ENCODE measurements at places on chromosomes 1 and 21.
A peak's percentile ranks its signal among the peaks of the same experiment; 100 is the strongest.

DNA sequence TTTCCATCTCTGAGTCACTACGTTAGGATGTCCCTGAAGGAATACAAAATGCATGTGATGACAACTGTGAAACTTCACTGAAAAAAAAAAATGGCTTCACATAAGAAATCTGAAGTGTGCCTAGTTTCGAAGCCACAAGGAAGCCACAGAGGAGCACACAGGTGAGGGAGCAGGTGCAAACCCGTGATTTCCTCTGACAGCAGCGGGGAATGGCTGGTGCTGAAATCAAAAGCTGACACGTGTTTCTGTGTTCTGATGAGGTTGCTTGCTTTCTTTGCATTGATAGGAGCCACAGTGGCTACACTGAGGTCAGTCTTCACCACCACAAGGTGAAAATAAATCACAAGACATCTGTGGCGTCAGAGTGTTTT lies 105.7 kb upstream of the TLR5 start:
- peaks cover 34% of the 10 kb centered on the region for H3K4me1 ChIP-seq
- H3K27me3 ChIP-seq = no peaks in the 10 kb centered on the region
- peak overlapping the region; percentile 58 for H3K27ac ChIP-seq

- H3K4me1 ChIP-seq = no peaks in the 10 kb centered on the region
- H3K4me3 ChIP-seq = no peak overlapping the region
- H3K27me3 ChIP-seq = no peaks in the 10 kb centered on the region
- no peaks in the 10 kb centered on the region for H3K36me3 ChIP-seq
These were observed 4.7 kb upstream of the VASH2 start for GRCh38 chr1:212945463-212946160.

GRCh38 chr1:115718011-115718754 lies 50.3 kb downstream of the CASQ2 start:
- H3K4me1 ChIP-seq = no peaks in the 10 kb centered on the region
- H3K27ac ChIP-seq = no peak overlapping the region
- no peak for DNase-seq
- H3K4me3 ChIP-seq = no peak overlapping the region

GRCh38 chr1:204307334-204307883 lies 52.3 kb downstream of the PLEKHA6 start:
- no peak for DNase-seq
- no peaks in the 10 kb centered on the region for H3K27me3 ChIP-seq
- H3K4me3 ChIP-seq = no peak overlapping the region

- H3K4me3 ChIP-seq = no peak overlapping the region
- H3K36me3 ChIP-seq = no peaks in the 10 kb centered on the region
- H3K4me1 ChIP-seq = no peaks in the 10 kb centered on the region
- no peak for DNase-seq
- no peak overlapping the region for H3K27ac ChIP-seq
These were observed 71.8 kb downstream of the DISP3 start for GRCh38 chr1:11550664-11551283.

DNA sequence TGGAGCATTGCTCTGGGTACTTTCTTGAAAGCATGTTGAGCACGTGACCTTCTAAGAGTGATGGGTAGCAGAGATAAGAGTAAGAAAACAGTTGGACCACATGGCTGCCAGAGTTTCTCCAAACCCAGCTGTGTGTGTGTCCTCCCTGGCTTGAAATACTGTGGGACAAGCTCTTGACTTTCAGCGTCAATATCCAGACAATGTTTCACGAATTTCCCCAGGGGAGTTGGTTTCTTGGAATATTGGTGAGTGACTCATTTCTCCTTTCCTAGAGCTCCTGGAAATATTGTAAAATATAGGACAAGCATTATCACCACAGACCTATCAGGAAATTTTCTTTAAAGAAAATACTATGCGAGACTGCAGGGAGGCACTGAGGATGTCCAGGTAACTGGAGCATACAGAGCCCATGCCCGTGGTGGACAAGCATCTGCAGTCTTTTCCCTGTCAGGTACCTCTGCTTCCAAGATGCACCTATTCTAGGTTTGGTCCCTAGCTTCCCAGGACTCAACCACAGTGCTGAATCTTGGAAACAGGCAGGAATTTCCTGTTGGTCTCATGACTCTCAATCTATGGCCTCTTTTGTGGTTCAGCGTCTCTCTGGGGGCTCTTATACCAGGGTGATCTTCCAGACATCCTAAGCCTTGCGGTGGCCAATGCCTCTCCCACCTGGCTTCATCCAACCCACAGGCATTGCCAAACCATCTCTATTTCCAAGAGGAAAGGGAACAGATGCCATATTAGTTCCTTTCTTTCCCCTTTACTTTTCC lies 67.4 kb downstream of the KCNJ6 start:
- H3K27me3 ChIP-seq = no peaks in the 10 kb centered on the region
- H3K4me3 ChIP-seq = no peak overlapping the region

- H3K4me3 ChIP-seq = no peak overlapping the region
- H3K4me1 ChIP-seq = no peaks in the 10 kb centered on the region
- H3K36me3 ChIP-seq = no peaks in the 10 kb centered on the region
These were observed 60.6 kb downstream of the RGS2 start for GRCh38 chr1:192869308-192869940.

DNA sequence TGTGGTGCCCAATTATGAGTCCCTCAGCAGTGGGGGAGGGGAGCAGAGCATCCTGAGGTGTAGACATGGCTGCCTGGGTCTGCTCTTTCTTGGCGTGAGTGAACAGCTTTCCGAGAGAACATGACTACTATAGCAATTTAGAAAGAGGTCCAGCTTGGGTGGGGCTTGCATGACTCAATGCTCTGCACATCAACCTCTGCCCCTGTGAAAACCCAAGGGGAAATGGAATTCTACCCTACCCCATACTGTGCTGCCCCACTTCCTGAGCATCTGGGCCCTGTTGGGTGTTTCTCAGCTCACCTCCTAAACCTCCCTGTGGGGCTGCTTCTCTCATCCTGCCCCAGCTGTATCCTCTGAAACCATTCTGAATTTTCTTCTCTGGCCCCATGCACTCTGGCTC lies 8.2 kb upstream of the AZIN2 start:
- DNase-seq = no peak
- no peaks in the 10 kb centered on the region for H3K36me3 ChIP-seq
- H3K27me3 ChIP-seq = no peaks in the 10 kb centered on the region
- H3K27ac ChIP-seq = no peak overlapping the region
- no peaks in the 10 kb centered on the region for H3K4me1 ChIP-seq
- H3K4me3 ChIP-seq = no peak overlapping the region

DNA sequence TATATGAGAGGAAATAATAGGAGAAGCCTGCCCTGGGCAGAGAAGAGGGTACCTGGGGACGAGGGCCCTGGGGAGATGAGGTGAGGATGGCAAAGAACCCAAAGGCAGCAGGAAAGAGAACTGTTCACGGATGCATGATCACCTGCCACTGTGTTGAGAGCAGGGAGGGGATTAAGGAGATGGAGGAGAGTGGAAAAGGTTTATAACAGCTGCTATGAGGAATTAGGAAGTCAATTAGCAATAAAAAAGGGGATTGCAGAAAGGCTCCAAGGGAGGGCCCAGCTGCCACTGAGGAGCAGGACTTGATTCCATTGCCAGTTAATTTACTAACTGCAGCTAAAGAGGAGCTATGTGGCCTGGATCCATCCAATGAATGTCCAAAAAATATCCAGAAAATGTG lies 61.1 kb downstream of the GFI1 start:
- no peaks in the 10 kb centered on the region for H3K36me3 ChIP-seq
- no peaks in the 10 kb centered on the region for H3K27me3 ChIP-seq
- H3K4me3 ChIP-seq = no peak overlapping the region
- no peak overlapping the region for H3K27ac ChIP-seq
- DNase-seq = no peak

DNA sequence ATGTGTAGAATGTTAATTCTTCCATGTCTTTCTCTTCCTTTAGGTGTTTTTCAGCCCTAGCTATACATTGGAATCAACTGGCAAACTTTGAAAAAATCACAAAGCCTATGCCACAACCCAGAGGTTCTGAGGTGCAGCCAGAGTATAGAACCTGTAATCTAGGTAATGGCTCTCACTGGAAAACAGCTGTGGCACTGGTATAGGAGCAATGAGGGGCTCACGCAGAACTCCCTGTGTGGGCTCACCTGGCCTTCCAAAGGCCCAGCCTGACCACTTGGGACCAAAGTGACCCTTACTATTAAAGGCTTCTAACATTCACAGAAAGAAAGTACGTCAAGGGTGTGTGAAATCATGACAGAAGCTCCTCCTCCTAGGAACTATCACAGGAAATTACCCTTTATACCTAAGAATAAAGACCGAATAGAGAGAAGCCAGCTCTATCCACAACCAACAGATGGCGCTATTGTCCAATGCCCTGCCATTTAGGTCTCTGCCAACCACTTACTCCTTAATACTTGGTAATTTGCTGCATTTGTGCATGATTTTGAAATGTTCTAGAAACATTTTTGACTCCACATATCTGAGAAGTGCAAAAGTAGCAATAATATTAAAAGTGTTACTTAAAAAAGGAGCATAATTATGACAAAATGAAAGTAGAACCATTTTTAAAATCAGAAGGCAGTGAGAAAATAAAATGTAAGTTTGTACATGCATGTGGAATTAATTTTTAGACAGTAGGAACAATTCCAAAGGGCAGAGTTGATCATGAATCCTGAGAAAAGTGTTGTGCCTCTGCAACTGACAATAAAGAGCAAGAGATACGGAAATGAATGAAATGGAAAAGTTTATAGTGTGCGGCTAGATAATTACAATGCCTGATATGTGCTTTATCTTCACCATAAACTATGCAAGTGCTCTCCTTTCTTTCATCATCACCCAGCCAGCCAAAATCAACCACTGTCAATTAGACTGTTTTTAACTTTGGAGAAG lies 93.1 kb upstream of the HAO2 start:
- H3K27me3 ChIP-seq = no peaks in the 10 kb centered on the region
- no peaks in the 10 kb centered on the region for H3K4me1 ChIP-seq
- H3K4me3 ChIP-seq = no peak overlapping the region
- no peak for DNase-seq

DNA sequence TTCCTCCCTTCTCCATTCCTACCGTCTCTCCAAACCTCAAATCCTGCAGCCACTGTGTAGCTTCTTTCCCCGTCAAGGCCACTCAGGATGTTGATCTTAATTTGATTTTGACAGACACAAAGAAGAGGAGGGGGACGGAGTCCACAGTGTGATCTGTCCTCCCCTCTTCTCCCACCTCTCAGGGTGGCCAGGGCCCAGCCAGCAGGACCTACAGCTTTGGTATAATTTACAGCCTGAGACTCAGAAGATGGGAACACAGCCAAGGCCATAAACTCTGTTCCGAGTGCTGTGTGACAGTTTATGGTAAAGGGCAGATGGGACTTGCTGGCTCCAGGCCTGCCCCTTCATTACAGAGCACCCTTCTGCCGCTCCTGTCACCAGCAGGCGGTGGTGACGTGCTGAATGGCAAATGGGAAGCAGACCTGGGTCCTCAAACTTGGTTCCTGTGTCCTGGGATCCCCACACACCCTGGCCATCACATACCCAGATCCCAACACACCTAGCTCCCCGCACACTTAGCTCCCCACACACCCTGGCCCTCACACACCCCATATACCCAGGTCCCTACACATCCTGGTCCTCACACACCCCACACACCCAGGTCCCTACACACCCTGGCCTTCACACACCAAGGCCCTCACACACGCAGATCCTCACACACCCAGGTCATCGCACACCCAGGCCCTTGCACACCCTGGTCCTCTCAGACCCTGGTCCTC lies 71.6 kb downstream of the CD2 start:
- no peaks in the 10 kb centered on the region for H3K27me3 ChIP-seq
- peaks cover 12% of the 10 kb centered on the region for H3K4me1 ChIP-seq
- H3K27ac ChIP-seq = no peak overlapping the region
- no peak for DNase-seq
- no peaks in the 10 kb centered on the region for H3K36me3 ChIP-seq
- H3K4me3 ChIP-seq = no peak overlapping the region

DNA sequence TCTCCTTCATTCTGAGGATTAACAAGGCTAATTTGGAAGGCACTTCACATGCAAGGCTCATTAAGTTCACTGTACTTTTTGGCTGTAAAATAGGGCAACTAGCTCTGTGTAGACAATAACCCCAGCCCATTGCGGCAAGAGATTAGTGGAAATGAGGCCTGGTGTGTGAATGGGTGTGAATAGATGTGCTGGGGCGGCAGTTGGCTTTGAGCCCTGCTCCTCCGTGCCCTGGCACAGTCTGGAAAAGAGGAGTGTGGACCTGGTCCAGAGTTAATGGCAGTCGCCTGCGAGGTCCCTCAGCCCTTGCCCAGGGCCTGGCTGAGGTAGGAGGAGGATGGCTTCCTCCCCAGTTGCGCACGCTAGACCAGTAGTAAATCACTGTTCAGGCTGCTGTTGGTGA lies 4.8 kb downstream of the KISS1 start:
- no peaks in the 10 kb centered on the region for H3K36me3 ChIP-seq
- H3K4me1 ChIP-seq = no peaks in the 10 kb centered on the region
- H3K27me3 ChIP-seq = peaks cover 3% of the 10 kb centered on the region

DNA sequence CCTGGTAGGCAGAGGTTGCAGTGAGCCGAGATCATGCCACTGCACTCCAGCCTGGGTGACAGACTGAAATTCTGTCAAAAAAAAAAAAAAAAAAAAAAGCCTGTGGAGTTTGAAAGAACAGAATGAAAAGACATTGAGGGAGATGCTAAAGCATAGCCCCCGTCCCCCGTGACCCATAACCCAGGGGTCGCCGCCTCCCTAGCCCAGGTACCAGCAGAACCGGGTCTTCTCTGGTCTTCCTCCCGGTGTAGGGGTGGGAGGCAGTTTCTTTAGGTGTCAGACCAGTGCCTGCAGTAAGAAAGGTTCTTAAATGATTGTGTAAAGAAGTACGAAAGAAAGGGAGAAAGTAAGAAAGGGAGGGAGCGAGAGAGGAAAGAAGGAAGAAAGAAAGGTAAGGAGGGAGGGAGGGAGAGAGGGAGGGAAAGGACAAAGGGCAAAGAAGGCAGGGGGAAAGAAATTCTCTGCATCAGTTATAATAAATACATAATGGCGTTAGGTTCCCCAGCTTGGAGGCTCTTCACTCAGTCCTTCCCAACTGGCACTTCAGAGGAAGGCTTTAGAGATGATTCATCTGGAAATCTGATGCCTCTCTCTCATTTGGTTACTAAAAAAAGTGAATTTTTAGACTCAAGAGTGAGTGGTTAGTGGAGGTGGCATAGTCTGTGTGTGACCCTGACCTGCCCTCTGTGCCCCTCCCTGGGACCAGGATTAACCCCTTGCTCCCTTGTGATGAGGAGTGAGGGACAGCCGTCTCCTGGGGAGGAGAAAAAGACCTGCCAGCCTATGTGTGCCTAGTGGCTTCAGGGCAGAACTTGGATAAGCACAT lies 1.1 kb downstream of the IL24 start:
- H3K27ac ChIP-seq = peak overlapping the region; percentile 6
- no peaks in the 10 kb centered on the region for H3K4me1 ChIP-seq
- DNase-seq = no peak

GRCh38 chr1:12618965-12619791 lies 1.2 kb upstream of the DHRS3 start:
- H3K4me3 ChIP-seq = peak overlapping the region; percentile 81
- peaks cover 30% of the 10 kb centered on the region for H3K4me1 ChIP-seq
- H3K27ac ChIP-seq = peak overlapping the region; percentile 86
- H3K27me3 ChIP-seq = no peaks in the 10 kb centered on the region

- H3K27ac ChIP-seq = peak overlapping the region; percentile 70
- DNase-seq = peak; percentile 25
- H3K4me1 ChIP-seq = no peaks in the 10 kb centered on the region
- H3K4me3 ChIP-seq = peak overlapping the region; percentile 6
These were observed 21.5 kb upstream of the LYST start for GRCh38 chr1:235888119-235888643.

- H3K4me1 ChIP-seq = no peaks in the 10 kb centered on the region
- no peak overlapping the region for H3K27ac ChIP-seq
- no peak for DNase-seq
- H3K4me3 ChIP-seq = no peak overlapping the region
- H3K27me3 ChIP-seq = no peaks in the 10 kb centered on the region
- H3K36me3 ChIP-seq = no peaks in the 10 kb centered on the region
These were observed 38.8 kb downstream of the DIPK1A start for GRCh38 chr1:92922356-92923035.

Data from naive thymus-derived CD4-positive, alpha-beta T cell (primary cell).